ENCODE measurements at places on chromosomes 7 and 10. TPM values are rescaled to one million over a fixed set of nuclear protein-coding genes. Genes with fewer than 3 reads are reported as not detected.

DNA sequence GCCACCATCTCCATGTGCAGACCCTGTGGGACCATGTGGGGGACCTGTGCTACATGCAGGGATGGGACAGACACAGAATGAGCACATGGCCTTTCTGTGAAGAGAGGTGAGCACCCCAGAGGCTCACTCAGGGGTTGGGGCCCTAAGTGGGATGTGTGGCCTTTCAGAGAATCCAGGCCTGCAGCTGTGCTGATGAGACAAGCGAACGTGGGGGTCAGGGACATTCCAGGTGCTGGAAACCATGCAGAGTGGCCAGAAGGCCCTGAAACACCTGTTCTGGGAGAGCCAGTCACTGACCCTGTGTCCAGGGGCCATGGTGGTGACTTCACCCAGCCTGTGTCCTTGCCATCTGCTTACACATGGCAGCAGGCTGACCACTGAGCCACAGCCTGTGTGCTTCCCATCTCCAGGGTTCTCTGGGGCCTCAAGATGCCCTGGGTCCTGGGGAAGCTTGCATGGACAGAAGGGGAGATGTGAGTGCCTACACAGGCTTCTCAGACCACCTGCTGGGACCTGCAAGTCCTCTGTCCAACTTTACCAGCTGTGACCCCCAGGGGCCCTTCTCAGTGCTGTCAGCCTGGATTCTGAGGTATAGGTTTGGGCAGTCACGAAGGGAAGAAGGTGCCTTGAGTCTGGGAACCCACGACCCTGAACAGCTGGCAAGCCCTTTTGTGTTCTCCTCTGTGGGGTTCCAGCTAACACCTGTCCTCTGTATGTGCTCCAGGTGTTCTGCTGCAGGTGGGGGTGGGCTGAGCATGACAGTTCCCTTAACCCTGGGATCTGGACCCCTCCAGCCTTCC is 17.6 kb downstream of the RAMP3 start:
- no peak overlapping the region for H3K4me3 ChIP-seq
- H3K27me3 ChIP-seq = peaks cover 16% of the 10 kb centered on the region
- no peaks in the 10 kb centered on the region for H3K4me1 ChIP-seq

GRCh38 chr7:50608196-50608906 is 43.1 kb upstream of the DDC start:
- H3K27me3 ChIP-seq = peaks cover 7% of the 10 kb centered on the region
- no peaks in the 10 kb centered on the region for H3K4me1 ChIP-seq
- H3K36me3 ChIP-seq = peaks cover 50% of the 10 kb centered on the region
- no peak overlapping the region for H3K27ac ChIP-seq
- no peak for DNase-seq
- H3K4me3 ChIP-seq = no peak overlapping the region

DNA sequence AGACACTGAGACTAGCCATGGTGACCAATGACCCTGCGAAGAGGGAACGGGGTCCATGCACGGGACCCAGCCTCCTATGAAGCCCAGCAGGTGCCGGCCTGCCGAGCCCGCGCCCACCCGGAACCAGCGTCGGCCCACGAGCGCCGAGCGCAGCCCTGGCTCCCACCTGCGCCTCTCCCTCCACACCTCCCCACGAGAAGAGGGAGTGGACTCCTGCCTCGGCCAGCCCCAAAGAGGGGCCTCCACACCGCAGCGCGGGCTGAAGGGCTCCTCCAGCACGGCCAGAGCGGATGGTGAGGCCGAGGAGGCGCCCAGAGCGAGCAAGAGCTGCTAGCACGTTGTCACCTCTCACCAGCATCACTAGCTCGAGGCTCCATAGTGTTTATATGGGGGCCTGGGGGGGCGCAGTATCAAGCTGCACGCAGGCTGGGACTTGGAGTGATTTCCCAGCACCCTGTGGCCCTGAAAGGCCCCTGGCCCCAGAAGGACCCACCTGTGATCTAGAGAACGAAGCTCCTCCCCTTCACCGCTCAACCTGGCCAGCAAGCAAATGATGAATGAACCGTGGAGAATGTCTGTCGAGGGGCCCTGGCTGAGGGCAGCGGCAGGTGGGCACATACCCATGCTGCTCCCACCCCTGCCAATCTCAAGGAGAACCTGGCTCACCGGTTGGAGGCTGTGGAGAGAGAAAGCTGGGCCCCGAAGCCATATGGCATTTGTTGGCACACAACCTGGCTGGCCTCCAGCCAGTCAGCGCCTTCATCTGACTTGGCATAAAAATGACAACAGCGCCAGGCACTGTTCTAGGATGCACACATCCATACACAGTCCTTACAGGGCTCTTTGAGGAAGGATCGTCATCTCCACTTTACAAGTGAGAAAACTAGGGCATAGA is 30.7 kb downstream of the GHRHR start:
- peaks cover 15% of the 10 kb centered on the region for H3K27me3 ChIP-seq
- DNase-seq = no peak
- H3K4me3 ChIP-seq = no peak overlapping the region

DNA sequence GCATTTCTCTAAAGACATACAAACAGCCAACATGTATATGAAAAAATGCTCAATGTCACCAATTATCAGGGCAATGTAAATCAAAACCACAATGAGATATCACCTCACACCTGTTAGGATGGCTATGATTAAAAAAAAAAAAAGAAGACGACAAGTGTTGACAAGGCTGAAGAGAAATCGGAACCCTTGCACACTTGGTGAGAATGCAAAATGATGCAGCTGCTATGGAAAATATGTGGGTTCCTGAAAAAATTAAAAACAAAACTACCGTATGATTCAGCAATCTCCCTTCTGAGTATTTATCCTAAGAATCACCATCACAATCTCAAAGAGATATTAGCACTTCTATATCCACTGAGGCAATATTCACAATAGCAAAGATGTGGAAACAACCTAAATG is 11.3 kb downstream of the LMBR1 start:
- H3K27me3 ChIP-seq = peaks cover 2% of the 10 kb centered on the region

- no peak overlapping the region for H3K27ac ChIP-seq
- DNase-seq = no peak
- no peaks in the 10 kb centered on the region for H3K27me3 ChIP-seq
Measured at GRCh38 chr7:133355325-133355708, 102.4 kb downstream of the EXOC4 start.

GRCh38 chr10:48506147-48506917 is 98.5 kb downstream of the ARHGAP22 start:
- no peak overlapping the region for H3K27ac ChIP-seq
- H3K4me1 ChIP-seq = peaks cover 15% of the 10 kb centered on the region
- no peaks in the 10 kb centered on the region for H3K36me3 ChIP-seq

DNA sequence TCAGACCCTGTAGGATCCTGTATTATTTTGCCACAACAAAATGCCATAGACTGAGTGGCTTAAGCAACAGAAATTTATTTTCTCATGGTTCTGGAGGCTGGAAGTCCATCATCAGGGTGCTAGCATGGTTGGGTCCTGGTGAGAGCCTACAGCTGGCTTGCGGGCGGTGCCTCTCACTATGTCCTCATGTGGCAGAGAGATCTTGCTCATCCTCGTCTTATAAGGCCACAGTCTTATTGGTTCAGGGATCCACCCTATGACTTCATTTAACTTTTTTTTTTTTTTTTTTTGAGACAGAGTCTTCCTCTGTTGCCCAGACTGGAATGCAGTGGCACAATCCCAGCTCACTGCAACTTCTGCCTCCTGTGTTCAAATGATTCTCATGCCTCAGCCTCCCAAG is 90.9 kb downstream of the LSM5 start:
- H3K4me1 ChIP-seq = no peaks in the 10 kb centered on the region
- H3K36me3 ChIP-seq = no peaks in the 10 kb centered on the region
- no peak overlapping the region for H3K27ac ChIP-seq
- H3K27me3 ChIP-seq = peaks cover 2% of the 10 kb centered on the region
- no peak for DNase-seq

GRCh38 chr7:155938129-155938528 is 125.9 kb upstream of the SHH start:
- H3K27me3 ChIP-seq = peaks cover 4% of the 10 kb centered on the region
- H3K36me3 ChIP-seq = no peaks in the 10 kb centered on the region
- H3K4me1 ChIP-seq = no peaks in the 10 kb centered on the region
- no peak overlapping the region for H3K4me3 ChIP-seq
- H3K27ac ChIP-seq = no peak overlapping the region

GRCh38 chr7:126937171-126937570 is 315.6 kb downstream of the GRM8 start:
- no peak for DNase-seq
- H3K4me1 ChIP-seq = no peaks in the 10 kb centered on the region
- H3K27me3 ChIP-seq = no peaks in the 10 kb centered on the region

- DNase-seq = no peak
- H3K27ac ChIP-seq = no peak overlapping the region
- H3K27me3 ChIP-seq = peaks cover 4% of the 10 kb centered on the region
- H3K4me3 ChIP-seq = no peak overlapping the region
Measured at GRCh38 chr7:70132852-70133690, 534.8 kb downstream of the AUTS2 start.

DNA sequence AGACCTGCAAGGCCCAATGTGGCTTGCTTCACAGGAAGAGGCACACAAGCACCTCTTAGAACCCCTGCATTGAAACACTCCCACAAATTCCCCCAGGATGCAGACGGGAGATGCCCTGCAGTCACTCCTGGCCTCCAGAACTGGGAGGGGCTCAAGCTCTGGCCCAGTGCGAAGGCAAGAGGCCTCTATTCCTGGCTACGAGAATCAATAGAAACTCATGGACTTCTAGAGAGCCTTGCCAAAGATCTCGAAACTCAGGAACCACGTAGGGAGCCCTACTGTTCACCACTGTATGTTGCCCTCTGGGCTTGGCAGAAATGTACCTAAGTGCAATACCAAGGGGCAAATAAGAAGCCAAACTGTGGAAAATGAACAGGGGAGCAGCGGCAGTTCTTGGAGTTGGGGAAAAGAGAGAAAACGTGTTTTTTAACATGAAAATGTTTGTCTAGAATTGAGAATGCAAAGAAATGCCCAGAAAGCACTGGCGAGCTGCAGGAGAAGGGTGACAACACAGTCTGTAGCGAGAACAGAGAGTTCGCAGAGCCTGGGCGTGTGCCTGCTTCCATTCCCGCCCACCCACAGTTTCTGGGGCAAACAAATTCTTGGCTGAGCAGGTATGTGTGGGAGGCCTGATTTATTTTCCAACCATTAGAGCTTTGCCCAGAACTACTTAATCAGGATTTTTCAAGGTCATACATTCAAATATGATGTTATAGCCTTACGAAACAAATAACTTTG is 260.5 kb upstream of the KLF14 start:
- H3K27ac ChIP-seq = no peak overlapping the region
- no peaks in the 10 kb centered on the region for H3K36me3 ChIP-seq
- H3K27me3 ChIP-seq = peaks cover 1% of the 10 kb centered on the region

- DNase-seq = peak; percentile 16
- H3K4me3 ChIP-seq = no peak overlapping the region
- H3K27ac ChIP-seq = peak overlapping the region; percentile 20
- H3K4me1 ChIP-seq = peaks cover 24% of the 10 kb centered on the region
- no peaks in the 10 kb centered on the region for H3K27me3 ChIP-seq
Measured at GRCh38 chr10:105973360-105973759, 1191.1 kb downstream of the SORCS1 start.

GRCh38 chr10:30705101-30705624 is 75.6 kb upstream of the LYZL2 start:
- H3K4me3 ChIP-seq = no peak overlapping the region
- no peak overlapping the region for H3K27ac ChIP-seq
- DNase-seq = no peak

DNA sequence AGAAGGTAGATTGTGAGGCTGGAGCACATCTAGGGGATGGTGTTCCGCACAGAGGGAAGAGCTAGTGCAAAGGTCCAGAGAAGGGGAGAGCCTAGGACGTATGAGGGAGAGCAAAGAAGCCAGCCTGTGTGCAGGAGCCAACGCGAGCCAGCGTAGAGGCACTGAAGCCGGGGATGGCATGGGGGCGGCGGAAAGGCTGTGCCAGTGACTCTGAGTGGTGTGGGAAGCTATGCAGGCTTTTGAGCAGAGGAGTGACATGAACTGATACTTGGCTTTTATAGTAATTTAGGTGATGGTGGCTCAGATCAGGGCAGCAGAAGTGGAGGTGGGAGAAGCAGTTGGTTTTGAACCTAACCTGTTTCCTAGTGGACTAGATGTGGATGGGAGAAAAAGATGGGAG is 65.8 kb downstream of the ATXN7L1 start:
- DNase-seq = no peak
- H3K4me1 ChIP-seq = peaks cover 28% of the 10 kb centered on the region
- H3K27me3 ChIP-seq = peaks cover 11% of the 10 kb centered on the region
- peak overlapping the region; percentile 54 for H3K4me3 ChIP-seq

- DNase-seq = no peak
- H3K4me1 ChIP-seq = peaks cover 22% of the 10 kb centered on the region
- peak overlapping the region; percentile 93 for H3K27ac ChIP-seq
Measured at GRCh38 chr7:99559175-99559915, 903 bp downstream of the ZNF655 start.

DNA sequence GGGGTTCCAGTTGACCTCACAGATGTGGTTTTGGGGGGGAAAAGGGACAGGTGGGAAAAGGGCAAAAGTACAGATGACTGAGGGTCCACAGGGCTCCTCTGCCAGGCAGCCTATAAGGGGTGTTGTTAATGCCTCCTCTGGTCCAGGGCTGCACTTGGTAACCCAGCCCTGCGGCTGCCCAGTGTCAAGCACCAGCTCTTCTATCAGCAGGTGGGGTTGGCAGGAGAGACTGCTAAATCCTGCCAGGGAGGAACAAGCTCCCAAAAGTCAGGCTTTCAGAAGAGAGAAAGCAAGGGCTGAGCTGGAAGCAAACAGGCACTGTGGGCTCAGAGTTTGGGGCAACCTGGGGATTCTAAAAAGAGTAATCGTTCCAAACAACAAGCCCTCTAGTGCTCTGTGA is 39.1 kb downstream of the LRRC20 start:
- no peaks in the 10 kb centered on the region for H3K4me1 ChIP-seq
- H3K36me3 ChIP-seq = peaks cover 6% of the 10 kb centered on the region
- no peak overlapping the region for H3K27ac ChIP-seq
- H3K27me3 ChIP-seq = peaks cover 8% of the 10 kb centered on the region
- no peak for DNase-seq

- H3K36me3 ChIP-seq = no peaks in the 10 kb centered on the region
- peaks cover 3% of the 10 kb centered on the region for H3K27me3 ChIP-seq
- H3K27ac ChIP-seq = no peak overlapping the region
- H3K4me1 ChIP-seq = no peaks in the 10 kb centered on the region
- H3K4me3 ChIP-seq = no peak overlapping the region
- no peak for DNase-seq
Measured at GRCh38 chr7:13508586-13508985, 480.9 kb downstream of the ETV1 start.

DNA sequence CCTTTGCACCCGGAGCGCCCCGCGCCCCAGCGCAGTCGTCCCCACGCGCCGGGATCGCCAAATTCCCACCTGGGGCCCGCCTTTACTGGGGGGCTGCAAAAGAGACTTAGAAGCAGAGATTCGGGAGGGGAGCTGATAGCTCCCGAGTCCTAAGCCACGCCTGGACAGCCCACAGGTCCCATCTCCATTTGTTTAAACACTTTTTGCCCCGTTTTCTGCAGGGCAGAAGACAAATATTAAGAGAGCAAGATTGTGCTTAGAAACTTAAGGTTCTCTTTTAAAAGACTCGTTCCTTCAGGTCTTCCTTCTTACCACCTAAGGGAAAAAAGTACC is 299.1 kb upstream of the NFE2L3 start:
- H3K4me3 ChIP-seq = peak overlapping the region; percentile 82
- H3K36me3 ChIP-seq = no peaks in the 10 kb centered on the region

PTPN20 gene
- total RNA-seq = 0.97 TPM

C10orf67 gene
- total RNA-seq = not detected

ZEB1 gene
- 76.6 TPM for total RNA-seq

PRRT4 gene
- total RNA-seq = 10.8 TPM

FKBP6 gene
- total RNA-seq = not detected

CALML5 gene
- total RNA-seq = not detected

SERPINE1 gene
- total RNA-seq = 0.80 TPM
